ENCODE measurements at places on chromosomes 12 and 14.
A peak's percentile ranks its signal among the peaks of the same experiment; 100 is the strongest.

DNA sequence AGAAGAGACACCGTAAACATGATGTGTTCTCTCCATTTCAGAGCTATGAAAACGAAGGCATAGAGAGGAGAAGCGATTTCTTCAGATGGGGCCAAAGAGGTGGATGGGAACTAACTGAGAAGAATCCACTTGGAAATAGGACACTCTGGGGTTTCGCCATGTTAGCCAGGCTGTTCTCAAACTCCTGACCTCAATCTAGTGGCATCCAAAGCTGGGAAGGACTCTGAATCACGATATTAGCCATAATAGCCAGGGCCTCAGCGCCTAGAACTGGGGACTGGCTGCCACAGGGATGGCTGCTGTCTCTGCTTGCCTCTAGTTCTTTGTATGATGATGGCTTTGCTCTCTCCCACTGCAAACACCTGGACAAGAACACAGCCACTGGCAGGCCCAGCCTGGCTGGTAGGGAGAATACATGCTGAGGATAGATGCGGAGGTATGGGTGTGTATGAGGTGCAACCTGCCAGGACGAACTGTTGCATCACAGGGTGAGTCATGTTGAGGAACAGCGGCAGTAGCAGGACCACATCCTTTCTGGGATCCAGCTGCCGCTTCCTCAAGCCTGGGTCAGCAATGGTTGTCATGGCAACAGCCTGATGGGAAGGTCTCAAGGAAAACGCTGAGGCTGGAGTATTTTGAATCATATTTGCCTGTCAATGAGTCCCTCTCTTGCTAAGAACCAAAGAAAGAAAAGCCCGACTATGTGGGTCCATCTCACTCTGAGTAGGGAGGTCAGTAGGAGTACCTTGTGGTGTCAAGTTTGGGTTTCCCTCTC, 31.1 kb downstream of the CCDC177 start:
- DNase-seq = no peak

DNA sequence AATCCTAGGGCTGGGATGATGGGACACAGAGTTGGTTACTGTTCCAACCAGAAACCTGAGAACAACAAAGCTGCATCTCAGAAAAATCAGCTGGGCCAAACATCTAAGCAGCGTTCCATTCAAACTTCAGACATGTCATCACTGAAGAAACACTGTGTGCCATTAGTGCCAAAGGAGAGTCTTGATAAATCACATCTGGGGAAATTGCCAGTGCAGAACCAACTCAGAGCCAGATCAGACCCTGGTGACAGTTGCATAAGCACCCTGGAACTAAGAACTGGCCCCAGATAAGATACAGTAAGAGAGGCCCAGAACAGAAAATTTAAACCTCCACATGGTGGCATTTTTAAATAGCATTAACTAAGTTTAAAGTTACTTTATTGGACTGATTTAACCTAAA, 482.8 kb downstream of the PRKD1 start:
- DNase-seq = no peak

GRCh38 chr12:57781244-57781643, 1.3 kb upstream of the TSFM start:
- no peak for DNase-seq

GRCh38 chr12:45336331-45336730, 120.4 kb downstream of the ANO6 start:
- DNase-seq = no peak

DNA sequence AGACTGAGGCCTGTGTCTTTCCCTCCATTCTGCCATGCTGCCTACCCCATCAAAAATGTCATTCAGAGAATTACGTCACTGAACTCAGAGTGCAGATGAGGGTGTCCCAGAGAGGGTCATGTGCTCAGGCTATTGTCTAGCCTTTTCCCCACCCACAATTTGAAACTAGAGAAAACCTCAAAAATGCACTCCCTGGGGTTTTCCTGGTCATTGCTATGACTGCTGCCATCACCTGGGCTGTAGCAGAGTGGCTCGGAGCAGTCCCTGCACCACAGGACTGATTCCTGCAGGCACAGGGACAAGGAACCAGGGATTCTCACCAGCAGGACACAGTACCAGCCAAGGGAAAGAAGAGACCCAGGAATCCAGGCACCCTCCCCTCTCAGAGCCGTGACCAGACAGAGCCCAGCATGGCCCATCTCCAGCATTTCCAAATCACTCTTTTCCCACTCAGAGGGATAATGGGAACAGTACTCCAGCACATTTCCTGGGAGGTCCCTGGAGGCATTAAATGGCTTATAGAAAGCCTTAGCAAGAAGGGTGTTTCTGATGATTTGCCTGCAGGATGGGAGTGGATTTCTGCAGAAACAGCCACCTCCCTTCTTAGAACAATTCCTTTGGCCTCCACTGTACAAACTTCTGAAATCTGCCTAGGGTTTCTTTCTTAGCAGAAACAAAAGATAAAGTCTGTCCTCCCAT, 45.9 kb downstream of the VWF start:
- no peak for DNase-seq

- no peak for DNase-seq
Observed at GRCh38 chr14:22409006-22409405, 180.0 kb downstream of the DAD1 start.

- DNase-seq = peak; percentile 44
Observed at GRCh38 chr14:68654471-68654941, 138.4 kb downstream of the ZFP36L1 start.

- DNase-seq = no peak
Observed at GRCh38 chr12:24748326-24748725, 200.6 kb downstream of the BCAT1 start.

Measured in activated effector memory CD4-positive, alpha-beta T cell treated with anti-CD3 and anti-CD28 coated beads, Interleukin-2, amount 50 U/mL, for 16 hours (primary cell).